ENCODE measurements at places on chromosomes 16 and 17. TPM values are rescaled to one million over a fixed set of nuclear protein-coding genes. Genes with fewer than 3 reads are reported as not detected.

Gene CSH2
- total RNA-seq: not detected

Gene SLC52A1
- total RNA-seq: 1.2 TPM

Gene RTN4RL1
- total RNA-seq: 3.4 TPM

Gene AXIN2
- 1.9 TPM for total RNA-seq

Gene C16orf96
- total RNA-seq: not detected

Gene TEKT5
- not detected for total RNA-seq

Gene ENKD1
- total RNA-seq: 11.1 TPM

Gene RAB37
- total RNA-seq: 1.2 TPM

Gene SEZ6
- total RNA-seq: 0.05 TPM

Gene CX3CL1
- total RNA-seq: 0.32 TPM

Gene CCL2
- total RNA-seq: 69.5 TPM

Gene PRSS33
- not detected for total RNA-seq

Gene CEMP1
- not detected for total RNA-seq

Gene GFAP
- 0.44 TPM for total RNA-seq

Gene SP2
- total RNA-seq: 18.0 TPM

Gene ZPBP2
- total RNA-seq: not detected

All from A549 treated with DMSO at 1 μM for 4 hours (cell line).